ENCODE measurements at places on chromosomes 4 and X.

DNA sequence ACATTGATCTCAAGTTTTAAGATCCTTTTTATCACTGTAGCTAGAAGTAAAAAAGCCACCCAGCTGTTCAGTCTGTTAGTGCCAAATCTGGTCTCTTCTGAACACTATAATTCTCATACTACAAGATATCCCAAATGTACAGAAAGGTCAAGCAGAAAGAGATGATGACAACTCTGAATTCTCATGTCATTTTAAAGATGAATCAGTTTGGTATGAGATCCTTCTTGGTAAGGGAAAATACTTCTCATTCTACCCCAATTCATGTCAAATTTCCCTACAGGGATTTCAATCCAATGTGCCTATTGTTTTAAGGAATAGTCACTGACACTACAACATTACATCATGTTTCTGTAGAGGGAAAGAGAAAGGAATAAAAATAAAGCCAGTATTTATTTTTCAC is 184.5 kb downstream of the CPEB2 start:
- DNase-seq: no peak

DNA sequence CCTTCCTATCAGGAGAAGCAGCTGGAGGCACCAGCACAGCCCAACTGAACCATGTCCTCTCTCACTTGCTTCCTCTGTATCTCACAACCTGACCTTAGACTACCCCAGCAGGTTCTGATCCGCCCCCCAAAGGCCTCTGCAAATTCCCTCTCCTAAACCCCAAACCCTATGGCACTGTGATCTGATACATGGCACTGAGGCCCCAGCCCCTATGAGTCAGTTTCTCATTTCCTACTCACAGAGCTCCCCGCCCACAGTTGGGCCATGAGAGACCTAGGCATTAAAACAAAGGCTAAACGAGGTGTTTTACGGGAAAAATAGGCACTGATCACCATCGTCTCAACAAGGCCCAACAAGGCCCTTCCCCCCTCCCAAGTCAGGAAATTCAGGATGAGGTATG is 19.1 kb downstream of the SASH3 start:
- DNase-seq: no peak

GRCh38 chr4:115720611-115721010 is 607.2 kb upstream of the NDST4 start:
- no peak for DNase-seq

GRCh38 chr4:104719539-104720230 is 225.0 kb upstream of the CXXC4 start:
- no peak for DNase-seq

- DNase-seq: no peak
These were observed 25.3 kb upstream of the CLDN24 start for GRCh38 chr4:183347566-183347965.

DNA sequence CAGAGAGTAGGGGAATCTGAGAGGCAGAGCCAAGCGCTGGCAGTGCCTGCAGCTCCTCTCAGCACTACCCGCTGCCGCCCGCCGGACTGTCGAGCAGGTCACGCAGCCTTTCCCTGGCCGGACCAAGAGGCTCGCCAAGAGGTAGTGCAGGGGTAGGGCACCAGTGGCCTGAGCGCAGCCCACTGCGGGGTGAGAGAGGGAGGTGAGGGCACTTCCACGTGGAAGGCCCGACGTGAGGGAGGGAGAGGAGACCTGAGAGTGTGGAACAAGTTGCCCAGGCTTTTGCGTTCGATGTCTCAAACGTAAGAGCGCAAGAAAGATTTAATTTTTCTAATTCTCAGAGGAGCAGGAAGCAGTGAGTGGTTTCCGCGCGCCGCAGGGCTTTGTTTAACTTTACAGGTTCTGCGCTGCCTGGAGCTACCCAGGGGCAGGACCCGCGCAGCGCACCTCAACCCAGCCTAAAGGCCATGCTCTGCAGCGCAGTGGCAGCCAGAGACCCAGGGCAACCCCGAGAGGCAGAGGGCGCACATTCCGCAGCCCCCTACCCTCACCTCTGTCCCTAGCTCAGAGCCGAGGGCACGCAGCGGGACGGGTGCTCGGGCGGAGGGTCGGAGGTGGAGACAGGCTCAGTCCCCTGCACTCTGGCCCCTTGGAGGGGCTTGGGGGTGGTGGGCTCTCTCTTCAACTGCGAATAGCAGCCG is 14.9 kb downstream of the ARHGAP36 start:
- no peak for DNase-seq

DNA sequence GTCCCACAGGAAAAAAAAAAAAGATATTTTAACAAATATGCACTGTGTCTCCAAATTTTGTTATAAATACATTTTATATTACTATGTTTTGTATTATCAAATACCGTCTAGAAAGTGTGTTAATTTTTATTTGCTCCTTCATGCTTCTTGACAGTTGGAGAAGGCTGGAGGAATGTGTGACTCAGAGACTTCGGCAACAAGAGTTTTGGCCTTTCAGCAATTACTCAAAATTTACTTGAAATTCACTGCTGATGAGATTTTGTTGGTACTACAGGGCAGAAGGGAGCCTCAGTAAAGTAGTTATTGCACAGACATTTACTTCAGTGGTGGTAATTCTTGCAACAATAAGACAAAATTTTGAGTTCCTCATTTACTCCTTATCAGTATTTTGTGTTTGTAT is 2164.0 kb downstream of the PCDH7 start:
- no peak for DNase-seq

DNA sequence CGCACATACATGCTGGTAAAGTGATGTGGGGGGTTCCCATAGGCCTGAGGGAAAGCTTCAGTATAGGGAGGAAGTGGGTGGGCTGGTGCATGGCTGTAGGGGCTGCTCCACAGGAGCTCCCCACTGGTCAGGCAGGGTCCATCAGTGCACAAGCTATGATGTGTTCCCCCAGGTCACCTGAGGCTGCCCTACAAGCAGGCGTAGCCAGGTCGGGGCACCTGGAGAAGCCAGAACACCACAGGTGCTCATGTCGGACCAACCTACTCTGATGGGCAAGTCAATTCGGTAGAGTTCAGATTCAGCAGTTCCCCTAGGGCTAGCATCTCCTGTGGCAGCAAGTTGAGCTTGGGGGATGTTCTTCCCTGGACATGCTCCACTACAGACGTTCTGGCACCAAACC is 103.3 kb upstream of the EPHA5 start:
- DNase-seq: no peak

DNA sequence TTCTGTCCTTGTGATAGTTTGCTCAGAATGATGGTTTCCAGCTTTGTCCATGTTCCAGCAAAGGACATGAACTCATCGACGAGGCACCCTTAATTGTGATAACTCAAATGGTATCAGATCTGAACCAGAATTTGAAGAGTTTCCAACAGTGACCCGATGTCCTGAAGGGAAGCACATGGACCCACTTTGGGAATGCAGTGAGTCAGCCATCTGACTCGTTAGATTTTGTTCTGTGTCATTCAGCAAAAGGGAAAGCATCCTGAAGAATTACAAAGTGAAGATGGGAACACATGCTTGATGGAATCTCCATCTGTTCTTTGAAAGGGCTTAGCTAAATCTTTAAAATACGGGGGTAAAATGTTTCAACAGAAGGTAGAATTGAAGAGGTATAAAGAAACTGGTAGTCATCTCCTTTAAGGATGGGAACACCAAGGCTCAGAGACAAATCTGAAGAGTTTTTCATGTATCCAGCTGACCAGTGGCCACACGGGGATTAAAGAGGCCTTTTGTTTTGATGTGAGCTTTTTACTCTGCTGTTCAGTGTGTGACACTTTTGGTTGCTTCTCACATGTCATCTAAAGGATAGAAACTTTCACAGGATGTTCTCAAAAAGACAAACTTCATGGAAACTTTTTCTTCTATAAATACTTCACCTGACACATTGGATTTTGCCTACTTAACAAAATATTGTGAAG is 393.8 kb downstream of the INPP4B start:
- no peak for DNase-seq

DNA sequence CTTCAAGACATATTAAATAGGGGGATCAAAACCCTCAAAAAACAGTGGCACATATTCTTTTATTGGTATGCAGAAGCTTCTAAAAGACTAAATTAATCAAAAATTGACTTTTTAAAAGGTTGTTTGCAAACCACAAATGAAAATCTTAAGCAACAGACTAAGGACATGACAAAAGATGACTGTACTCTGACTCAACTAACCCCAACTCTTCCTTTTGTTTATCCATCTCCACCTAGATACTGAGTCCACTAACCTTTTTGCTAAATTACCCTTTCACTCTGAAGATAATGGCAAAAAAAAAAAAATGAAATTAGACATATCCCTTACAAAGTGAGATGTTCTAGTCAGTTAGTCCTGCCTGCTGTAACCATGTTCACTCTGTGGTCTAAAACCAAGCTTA is 91.6 kb upstream of the NLRP2B start:
- no peak for DNase-seq

- no peak for DNase-seq
These were observed 330.5 kb downstream of the STPG2 start for GRCh38 chr4:97812768-97813167.

GRCh38 chr4:173763389-173763788 is 233.4 kb upstream of the HAND2 start:
- DNase-seq: no peak

GRCh38 chr4:61741327-61742096 is 541.4 kb downstream of the ADGRL3 start:
- no peak for DNase-seq

DNA sequence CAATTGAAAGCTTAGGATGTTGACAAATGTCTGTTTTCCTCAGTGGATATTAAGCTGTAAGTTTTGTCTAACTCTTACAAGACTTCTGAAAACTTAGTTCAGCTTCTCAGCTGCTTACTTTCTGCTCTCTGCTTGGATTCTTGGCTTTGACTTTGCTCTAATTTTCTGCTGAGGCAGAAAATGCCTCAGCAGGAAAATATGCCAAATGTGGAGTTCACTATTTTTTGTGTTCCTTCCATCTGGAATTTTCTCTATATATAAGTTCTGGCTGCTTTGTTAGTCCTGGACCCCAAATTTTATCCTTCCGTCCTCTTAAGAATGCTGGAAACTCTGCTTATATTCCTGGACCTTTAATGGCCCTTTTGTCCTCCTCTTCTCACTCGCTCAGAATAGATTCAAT is 352.6 kb upstream of the NWD2 start:
- no peak for DNase-seq

DNA sequence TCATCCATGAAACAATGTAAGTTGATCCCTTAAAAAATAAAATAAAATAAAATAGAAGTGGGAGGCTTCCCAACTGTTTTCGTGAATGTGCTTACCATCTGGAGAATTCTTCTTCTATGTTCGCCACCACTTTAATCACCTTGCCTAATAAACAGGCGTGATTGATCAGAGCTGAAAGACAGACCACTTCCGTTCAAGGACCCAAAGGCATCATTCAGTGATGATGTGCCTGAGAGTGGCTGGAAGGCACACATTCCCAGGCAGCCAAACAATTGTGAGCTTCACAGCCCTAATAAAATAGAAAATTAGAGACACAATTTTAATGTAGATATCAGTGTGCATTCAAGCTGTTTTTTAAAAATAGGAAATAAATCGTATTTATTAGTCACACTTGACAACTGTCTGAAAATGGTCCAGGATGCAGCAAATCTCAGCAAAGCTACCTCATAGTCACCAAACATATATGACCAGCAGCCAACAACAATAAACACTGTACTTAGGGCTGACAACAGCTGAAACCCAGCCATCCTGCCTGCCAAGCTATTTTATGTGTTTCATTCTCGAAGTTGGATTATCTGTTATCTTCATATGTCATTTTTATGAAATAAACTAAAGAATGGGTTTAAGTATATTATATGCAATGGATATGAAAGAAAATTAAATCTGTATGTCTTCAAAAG is 163.2 kb upstream of the FAM9B start:
- no peak for DNase-seq

DNA sequence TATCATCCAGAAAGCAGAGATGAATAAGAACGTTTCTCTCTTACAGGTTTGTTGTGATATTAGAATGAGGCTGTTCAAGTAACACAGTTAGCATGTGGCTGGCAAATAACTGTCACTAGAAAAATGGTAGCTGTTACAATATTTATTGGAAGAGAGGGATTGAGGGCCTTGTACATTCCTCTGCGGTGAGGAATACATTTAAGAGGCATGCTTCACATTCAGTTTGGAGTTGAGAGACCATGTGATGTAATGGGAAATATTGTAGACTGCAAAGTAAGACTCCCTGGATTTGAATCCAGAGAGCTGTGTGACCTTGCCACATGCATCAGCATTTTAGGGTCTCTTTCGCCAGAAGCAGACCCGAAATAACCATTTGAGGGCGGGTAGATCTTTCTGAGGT is 104.8 kb upstream of the KIT start:
- DNase-seq: no peak

DNA sequence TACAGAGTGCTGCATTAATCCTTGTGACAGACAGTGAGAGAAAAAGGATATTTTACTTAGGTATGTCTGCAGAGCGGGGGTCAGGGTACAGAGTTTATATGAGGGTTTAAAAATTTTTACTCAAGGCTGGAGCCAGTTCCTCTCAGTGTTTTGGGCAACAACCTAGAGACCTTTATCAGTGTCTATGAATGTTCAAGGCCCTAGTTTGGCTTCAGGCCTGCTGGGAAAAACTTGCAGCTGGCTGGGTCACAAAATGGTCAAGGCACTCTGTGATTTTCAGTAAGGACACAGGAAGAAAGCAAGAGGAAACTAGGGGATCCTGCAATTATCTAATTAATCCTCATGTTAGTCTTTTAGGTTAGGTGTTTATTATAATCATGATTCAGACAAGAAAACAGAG is 10.8 kb upstream of the C4orf54 start:
- no peak for DNase-seq

DNA sequence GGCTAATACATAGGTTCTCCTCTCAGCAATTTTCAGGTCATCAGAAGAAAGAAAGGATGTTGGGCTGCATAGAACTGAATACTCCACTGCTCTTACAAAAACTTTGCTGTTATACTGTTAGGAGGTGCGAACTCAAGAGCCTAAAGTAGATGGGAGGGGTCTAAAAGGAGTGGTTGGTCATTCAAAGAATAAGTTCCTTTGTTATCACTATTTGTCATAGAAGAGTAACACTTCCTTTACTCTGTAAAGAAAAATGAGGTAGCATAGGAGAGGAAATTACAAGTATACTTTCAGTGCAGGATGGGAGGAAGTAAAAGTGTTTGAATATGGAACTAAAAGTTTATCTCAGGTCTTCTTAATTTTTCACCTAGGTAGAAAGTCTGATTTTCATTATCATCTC is 61.5 kb downstream of the CCNI start:
- DNase-seq: no peak

- no peak for DNase-seq
These were observed 10.0 kb upstream of the SPRY1 start for GRCh38 chr4:123386609-123387008.

- no peak for DNase-seq
These were observed 8.9 kb downstream of the ZIC3 start for GRCh38 chrX:137574784-137575293.

- no peak for DNase-seq
These were observed 26.4 kb downstream of the MAGEE1 start for GRCh38 chrX:76453737-76454406.

DNA sequence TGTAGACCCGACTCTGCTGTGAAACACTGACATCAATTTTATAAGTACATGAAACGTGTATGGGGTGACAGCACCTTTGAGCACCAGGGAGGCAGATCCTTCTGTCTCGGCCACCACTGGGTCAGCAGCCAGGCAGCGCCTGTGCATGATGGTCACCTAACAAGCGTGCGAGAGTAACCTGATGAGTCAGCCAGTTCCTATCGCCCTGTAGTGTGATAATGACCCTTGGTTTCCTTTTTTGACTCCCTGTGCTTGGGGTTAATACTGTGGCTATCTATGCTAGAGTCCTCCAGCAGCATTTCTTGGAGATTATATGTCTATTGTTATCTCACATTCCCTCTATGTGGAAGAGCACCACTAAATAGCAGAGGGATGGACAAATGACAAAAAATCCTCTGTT is 101.6 kb downstream of the NPNT start:
- no peak for DNase-seq

Data from cortex of kidney (tissue), 1 donor.